ENCODE measurements at places on chromosomes 4 and X. TPM values are rescaled to one million over a fixed set of nuclear protein-coding genes. Genes with fewer than 3 reads are reported as not detected.

Gene SSX4B
- total RNA-seq, result not detected

Gene RAPGEF2
- total RNA-seq, result 106 TPM

Gene CTAG1A
- not detected for total RNA-seq

Gene WDFY3
- total RNA-seq, result 142 TPM

Gene GUCY1A1
- 31.3 TPM for total RNA-seq

- no peaks in the 10 kb centered on the region for H3K36me3 ChIP-seq
Observed at GRCh38 chrX:103817502-103817901, 14.6 kb downstream of the RAB9B start.

DNA sequence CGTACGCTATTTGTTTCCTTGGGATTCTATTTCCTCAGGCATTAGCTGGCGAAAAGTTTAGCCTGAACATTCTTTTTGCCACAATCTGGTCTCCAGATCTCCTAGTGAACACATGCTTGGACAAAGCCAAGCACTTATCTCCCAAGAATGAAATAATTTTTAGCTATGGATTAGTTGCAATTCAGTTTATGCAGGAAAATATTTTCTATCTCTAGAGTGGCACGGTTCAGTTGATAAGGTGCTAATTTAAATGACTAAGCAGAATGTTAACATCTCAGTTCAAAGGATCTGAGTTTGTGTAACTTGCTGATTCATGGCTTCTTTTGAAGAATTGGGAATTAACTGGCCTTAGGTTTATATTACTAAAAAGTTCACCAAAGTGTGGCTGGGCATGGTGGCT, 58.1 kb upstream of the JADE1 start:
- H3K36me3 ChIP-seq, result no peaks in the 10 kb centered on the region
- H3K27ac ChIP-seq, result no peak overlapping the region

GRCh38 chrX:134738986-134739740, 80.9 kb upstream of the PLAC1 start:
- H3K36me3 ChIP-seq, result no peaks in the 10 kb centered on the region
- H3K4me1 ChIP-seq, result no peaks in the 10 kb centered on the region
- no peak overlapping the region for H3K4me3 ChIP-seq
- DNase-seq, result no peak

GRCh38 chrX:110667706-110668105, 127.9 kb downstream of the CHRDL1 start:
- no peaks in the 10 kb centered on the region for H3K36me3 ChIP-seq
- no peaks in the 10 kb centered on the region for H3K4me1 ChIP-seq
- H3K27ac ChIP-seq, result no peak overlapping the region
- H3K27me3 ChIP-seq, result no peaks in the 10 kb centered on the region
- H3K4me3 ChIP-seq, result no peak overlapping the region

DNA sequence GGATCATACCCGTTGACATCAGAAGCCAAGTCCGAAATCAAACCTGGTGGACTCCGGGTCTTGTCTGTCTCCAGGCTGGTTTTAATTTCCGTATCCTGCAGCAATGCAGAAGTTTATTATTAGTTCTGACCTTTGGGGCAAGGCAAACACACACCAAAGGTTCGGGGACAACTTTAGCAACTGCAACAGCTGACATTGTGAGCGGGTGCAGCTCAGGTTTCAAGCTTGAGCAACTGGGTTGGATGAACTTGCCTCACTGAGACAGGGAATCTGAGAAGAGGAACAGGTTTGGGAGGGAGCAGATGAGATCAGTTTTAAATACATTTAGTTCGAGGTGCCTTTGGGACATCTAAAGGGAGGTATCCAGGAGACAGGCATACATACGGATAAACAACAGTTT, 110.7 kb downstream of the GNL3L start:
- H3K4me1 ChIP-seq, result no peaks in the 10 kb centered on the region
- H3K4me3 ChIP-seq, result no peak overlapping the region
- H3K36me3 ChIP-seq, result no peaks in the 10 kb centered on the region
- no peak for DNase-seq

DNA sequence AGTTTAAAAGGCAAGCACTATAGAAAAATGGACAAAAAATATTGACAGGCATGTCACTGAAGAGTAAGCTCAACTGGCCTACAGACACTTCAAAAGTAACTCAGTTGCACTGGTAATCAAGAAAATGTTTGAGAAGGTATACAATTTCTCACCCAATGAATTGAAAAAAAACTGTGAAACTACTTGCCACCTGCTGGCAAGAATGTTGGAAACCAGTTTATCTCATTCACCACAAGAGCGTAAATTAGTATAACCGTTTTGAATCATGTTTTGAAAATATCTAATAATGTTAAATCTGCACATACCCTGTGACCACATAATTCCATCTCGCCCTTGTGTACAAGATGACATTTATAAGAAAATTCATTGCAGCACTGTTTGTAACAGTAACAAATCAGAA, 31.7 kb downstream of the TXK start:
- no peak overlapping the region for H3K4me3 ChIP-seq
- H3K27ac ChIP-seq, result no peak overlapping the region
- H3K27me3 ChIP-seq, result no peaks in the 10 kb centered on the region
- no peak for DNase-seq
- no peaks in the 10 kb centered on the region for H3K4me1 ChIP-seq

DNA sequence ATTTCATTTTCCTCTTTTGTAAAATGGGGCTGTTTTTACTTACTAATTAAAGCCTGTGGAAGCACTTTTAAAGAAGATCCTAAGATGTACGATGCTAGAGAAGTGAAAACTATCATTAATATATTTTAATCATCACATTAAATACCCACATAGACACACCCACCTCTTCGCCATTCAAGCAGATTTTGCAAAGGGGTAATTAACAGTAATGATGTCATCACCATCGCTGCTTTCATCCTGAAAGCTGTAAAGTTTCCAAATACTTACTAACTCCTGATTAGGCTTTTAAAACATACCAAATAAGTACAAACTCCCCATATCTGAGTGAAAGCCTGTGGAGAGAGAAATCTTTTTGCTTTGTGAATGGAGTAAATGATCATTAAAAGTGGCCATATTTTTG, 17.6 kb upstream of the NYX start:
- DNase-seq, result no peak
- no peaks in the 10 kb centered on the region for H3K27me3 ChIP-seq
- H3K36me3 ChIP-seq, result no peaks in the 10 kb centered on the region
- no peak overlapping the region for H3K27ac ChIP-seq

DNA sequence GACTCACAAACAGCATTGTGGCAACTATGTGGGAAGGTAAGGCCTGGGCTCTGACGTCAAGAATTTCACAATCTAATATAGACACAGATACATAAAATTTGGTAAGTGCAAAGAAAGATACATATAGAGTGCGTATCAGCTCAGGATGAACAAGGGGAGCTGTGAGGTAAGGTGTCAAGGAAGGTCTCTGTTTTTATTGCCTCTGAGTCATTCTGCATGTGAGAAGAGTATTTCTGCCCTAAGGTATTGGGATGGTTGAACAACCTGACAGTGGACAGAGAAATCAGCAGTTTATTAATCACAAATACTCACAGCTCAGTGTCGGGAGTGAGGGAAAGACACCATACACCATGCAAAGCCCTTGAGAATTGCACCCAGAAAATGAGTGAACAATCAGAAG, 89.8 kb downstream of the COMMD8 start:
- H3K4me1 ChIP-seq, result no peaks in the 10 kb centered on the region
- DNase-seq, result no peak
- no peaks in the 10 kb centered on the region for H3K27me3 ChIP-seq

DNA sequence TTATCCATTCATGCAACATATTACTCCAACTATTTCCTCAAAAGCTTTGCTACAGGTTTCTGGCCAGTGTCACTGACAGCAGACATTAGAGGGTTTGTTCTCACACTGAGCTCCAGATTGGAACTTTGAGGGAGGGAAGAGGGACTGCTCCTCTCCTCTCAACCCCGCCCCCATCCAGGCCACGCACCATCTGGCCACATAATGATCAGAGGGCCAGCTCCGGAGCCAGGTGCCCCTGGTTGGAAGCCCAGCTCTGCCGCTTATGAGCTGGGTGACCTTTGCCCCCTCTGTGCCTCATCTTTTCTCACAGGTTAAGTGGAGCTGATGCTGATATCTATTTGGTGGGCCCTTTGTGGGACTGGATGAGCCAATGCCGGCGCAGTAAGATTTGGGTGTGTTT, 55.8 kb downstream of the C4orf50 start:
- no peak overlapping the region for H3K27ac ChIP-seq
- no peak for DNase-seq
- H3K36me3 ChIP-seq, result no peaks in the 10 kb centered on the region

DNA sequence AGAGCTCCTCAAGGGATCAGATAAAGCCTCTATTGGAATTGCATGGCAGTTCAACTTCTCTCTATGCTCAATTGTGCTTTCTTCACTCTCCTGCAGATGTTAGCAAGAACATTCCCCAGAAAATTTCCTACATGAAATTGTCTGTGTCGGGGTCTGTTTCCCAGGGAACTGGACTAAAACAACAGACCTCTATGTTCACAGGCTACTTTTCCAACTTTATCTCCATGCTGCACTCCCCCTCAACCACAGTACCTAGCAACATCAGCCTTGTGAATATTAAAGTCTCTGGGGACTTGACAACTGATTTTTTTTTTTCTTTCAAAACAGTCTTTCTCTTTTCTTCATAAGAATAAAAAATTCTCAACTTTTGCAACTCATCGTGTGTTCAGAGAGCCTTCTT, 1470.8 kb upstream of the ADGRL3 start:
- H3K27me3 ChIP-seq, result no peaks in the 10 kb centered on the region
- H3K36me3 ChIP-seq, result no peaks in the 10 kb centered on the region
- no peak overlapping the region for H3K27ac ChIP-seq
- no peaks in the 10 kb centered on the region for H3K4me1 ChIP-seq
- no peak overlapping the region for H3K4me3 ChIP-seq
